ENCODE measurements at places on chromosomes 3 and 15. TPM values are rescaled to one million over a fixed set of nuclear protein-coding genes. Genes with fewer than 3 reads are reported as not detected.

DNA sequence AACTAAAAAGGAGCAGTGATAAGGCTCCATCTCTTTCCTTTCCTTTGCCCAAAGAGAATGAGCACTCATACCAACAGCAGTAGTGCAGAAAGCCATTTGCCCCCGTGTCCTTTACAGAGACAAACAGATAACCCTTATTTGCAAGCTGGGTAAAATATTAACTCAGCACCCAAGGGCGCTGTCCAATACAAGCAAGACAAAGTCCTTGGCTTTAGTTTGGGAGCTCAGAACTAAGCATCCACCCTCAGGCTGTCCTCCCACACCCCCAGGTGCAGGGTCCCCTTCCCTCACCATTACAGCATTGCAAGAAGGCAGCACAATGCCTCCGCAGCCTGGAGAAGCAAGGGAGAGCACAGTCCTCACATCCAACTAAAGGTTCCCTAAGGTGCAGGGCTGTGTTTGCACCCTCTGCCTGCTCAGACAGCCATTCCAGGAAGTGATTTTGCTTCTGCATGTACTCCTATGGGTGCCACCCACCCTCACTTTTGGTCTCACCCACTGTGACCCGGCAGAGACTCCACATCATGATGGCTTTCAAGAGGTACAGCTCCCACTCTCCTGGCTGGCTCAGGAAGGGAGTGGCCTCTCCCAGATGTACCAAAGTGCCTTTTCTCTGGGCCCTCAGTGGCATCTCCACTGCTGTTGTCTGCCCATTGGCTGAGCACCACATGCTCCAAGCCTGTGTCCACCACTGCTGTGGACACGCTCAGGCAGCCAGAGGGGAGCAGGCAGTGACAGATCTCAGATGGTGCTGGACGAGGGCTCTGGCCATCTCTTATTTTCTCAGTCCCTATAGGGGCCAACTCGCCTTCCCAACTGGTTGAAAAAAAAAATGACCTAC, 34.1 kb upstream of the HES1 start:
- DNase-seq: no peak

- no peak for DNase-seq
Observed at GRCh38 chr3:195227871-195228270, 43.1 kb downstream of the XXYLT1 start.

DNA sequence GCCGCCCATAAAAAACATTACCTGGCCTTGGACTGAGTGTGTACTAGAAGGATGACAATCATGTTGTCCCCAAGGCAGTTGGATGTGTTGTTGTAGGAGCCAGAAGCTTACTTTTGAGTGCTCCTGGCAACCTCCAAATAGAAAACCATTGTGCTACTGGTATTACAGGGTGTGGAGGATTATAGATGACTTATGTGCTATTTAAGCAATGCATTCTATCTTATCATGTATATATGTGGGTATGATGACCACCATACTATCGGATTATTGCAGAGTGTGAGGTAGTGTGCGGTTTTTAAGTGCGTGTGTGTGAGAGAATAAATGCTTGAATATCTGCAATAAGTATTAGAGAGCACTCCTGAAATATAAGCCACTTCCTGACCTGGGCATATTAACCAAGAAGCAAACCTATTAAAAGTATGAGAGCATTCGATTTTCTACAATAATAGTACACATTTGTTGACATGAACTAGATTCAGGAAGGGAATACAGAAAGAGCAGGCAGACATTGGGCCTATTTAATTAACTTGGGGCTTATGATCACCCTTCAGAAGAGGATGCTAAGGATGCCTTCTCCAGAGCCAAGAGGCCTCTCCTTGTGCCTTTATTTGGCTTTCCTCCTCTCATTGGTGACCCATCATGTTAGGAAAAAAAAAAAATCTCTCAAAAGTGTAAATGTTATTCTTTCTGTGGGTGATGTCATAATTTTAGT, 11.7 kb upstream of the MBNL1 start:
- DNase-seq: no peak

GRCh38 chr15:85770096-85771041, 24.4 kb downstream of the KLHL25 start:
- DNase-seq: no peak

GRCh38 chr15:40695469-40695890, 506 bp downstream of the RAD51 start:
- no peak for DNase-seq

TRIM42 gene
- total RNA-seq: not detected
